ENCODE measurements at places on chromosomes 2 and 18.

DNA sequence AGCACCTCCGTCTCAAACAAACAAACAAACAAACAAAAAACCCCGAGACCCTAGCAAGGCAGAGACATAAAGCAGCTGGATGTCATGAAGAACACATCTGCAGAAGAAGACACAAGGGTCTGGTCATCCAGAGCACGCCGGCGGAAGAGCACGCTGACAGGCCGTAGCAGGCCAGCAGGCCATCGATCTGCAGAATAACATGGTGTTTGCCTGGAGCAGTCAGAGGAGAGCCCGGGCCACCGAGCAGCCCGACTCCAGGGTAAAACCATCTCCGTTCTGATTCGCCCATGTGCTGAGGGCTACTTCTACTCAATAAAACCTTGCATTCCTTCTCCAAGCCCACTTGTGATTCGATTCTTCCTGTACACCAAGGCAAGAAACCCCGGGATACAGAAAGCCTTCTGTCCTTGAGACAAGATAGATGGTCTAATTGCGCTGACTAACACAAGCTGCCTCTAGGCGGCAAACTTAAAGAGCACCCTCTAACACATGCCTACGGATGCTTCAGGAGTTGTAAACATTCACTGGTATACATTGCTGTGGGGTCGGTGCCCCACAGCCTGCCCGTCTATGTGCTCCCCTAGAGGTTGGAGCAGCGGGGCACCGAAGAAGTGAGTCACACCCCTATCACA, 549.8 kb upstream of the NRXN1 start:
- DNase-seq = no peak

GRCh38 chr2:136863874-136864273, 98.5 kb downstream of the THSD7B start:
- no peak for DNase-seq

GRCh38 chr2:206531996-206532543, 88.7 kb downstream of the ADAM23 start:
- no peak for DNase-seq

- no peak for DNase-seq
These were observed 409.9 kb upstream of the NRXN1 start for GRCh38 chr2:51441786-51442185.

GRCh38 chr2:11582612-11582861, 48.7 kb downstream of the GREB1 start:
- DNase-seq = no peak

DNA sequence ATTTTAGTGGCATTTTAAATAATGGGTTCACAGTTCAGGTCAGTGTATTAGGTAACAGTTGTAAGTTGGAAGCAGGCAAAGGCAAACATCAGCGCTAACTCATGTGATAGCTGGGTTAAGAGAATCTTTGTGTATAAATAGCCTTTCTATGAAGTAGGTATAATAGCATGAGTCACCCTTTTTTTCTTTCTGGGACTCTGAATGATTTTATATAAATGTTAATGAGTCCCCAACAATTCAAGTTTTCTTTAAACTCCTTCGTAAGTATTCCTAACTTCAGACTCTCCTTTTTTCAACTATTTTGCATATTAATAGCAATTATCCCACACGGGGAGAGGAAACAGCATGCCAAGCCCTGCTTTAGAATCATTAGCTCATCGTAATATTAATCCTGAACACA, 384.3 kb downstream of the PIK3C3 start:
- DNase-seq = no peak

GRCh38 chr18:42113529-42114191, 158.6 kb downstream of the PIK3C3 start:
- DNase-seq = no peak

DNA sequence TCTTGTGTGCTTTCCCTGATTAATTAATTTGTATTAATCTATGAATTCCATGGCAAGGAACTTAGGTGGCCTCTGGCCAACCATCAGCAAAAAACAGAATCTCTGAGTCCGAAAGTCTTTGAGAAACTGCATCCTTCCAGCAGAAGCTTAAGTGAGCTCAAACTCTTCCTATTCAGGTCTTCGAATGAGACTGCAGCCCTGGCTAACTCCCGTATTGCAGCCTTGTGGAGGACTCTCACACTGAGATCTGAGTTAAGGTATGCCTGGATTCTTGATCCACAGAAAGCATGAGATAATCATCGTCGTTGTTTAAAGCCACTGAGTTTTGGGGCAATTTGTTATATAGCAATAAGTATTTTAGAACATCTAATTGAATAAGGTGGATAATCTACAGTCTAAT, 1143.9 kb upstream of the NXPH2 start:
- no peak for DNase-seq

Measured in GDM1 (cell line).